ENCODE measurements at places on chromosomes 7 and 10.

- no peak for DNase-seq
Observed at GRCh38 chr7:257647-257992, 32.4 kb upstream of the FOXL3 start.

- DNase-seq, result no peak
Observed at GRCh38 chr10:86888585-86889381, 68.6 kb downstream of the MMRN2 start.

GRCh38 chr7:155701972-155702544, 57.6 kb downstream of the RBM33 start:
- DNase-seq, result no peak

GRCh38 chr7:80257756-80258155, 123.1 kb downstream of the GNAI1 start:
- DNase-seq, result no peak

GRCh38 chr7:106448992-106449859, 164.4 kb upstream of the NAMPT start:
- DNase-seq, result no peak

GRCh38 chr7:41476460-41476803, 226.5 kb downstream of the INHBA start:
- no peak for DNase-seq

- DNase-seq, result no peak
Observed at GRCh38 chr10:109953766-109954165, 30.5 kb upstream of the XPNPEP1 start.

DNA sequence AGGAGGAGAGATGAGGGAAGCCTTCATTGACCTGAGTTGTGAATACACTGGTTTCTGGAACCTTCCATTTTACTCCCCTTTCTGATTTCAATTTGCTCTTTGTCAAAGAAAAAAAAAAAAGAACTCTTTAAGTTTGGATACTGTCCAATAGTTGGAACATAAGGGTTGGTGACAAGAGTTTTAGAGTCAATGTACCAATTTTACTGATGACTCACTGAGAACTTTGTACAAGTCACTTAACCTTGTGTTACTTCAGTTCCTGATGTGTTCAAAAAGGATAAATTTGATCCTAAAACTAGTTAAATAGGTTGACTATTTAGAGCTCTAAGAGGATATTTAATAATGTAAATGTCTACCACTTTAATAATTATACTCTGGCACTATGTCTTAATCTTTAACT, 4.1 kb upstream of the CDK14 start:
- no peak for DNase-seq

DNA sequence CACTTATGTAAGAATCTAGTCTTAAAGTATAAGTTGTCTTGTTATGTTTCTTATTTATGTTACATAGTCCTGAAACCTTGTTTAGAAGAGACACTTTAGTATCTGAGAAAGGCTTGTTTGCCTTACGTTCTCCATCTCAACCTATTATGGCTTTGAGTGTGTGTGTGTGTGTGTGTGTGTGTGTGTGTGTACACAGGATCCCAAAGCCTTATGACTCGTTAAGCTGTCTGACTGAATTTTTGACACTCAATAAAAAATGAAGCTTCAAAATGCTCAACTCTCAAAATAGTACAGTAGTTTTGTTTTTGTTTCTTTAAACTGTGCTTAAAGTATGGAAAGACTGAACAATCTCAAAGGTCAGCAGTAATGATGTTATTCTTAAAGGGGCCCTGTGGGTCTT, 18.0 kb downstream of the CALU start:
- no peak for DNase-seq

Measured in activated T-helper 1 cell treated with anti-CD3 and anti-CD28 coated beads, Interleukin-2, amount 50 U/mL, for 16 hours (primary cell).